Cardiac septum (tissue), 1 donor: ENCODE measurements at places on chromosomes 3 and 15. TPM values are rescaled to one million over a fixed set of nuclear protein-coding genes. Genes with fewer than 3 reads are reported as not detected.

- no peak for DNase-seq
Measured at GRCh38 chr3:110344897-110345767, 726.5 kb upstream of the NECTIN3 start.

The C3orf85 gene
- not detected for total RNA-seq

The SEMA6D gene
- total RNA-seq, result 9.9 TPM

The BFSP2 gene
- total RNA-seq, result not detected

DNA sequence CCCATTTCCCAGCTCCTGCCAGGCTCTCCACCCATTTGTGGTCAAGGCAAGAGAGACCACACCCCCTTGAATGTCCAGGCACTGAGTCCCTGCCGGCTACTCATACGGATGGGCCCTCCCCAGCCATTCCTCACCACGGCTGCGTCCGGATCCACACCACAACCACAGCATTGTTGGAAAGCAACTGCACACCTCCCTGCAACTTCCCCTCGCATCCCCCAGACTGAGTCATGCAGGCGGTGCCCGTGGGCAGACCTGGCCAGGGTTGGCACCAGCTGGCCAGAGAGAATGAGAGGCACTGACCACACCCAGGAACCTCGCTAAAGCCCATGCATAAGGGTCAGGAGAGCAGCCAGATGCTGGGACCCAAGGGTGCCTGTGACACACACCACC lies 30.5 kb downstream of the LOXL1 start:
- peak; percentile 70 for DNase-seq

- DNase-seq, result no peak
Measured at GRCh38 chr3:116078561-116078960, 366.7 kb downstream of the LSAMP start.

DNA sequence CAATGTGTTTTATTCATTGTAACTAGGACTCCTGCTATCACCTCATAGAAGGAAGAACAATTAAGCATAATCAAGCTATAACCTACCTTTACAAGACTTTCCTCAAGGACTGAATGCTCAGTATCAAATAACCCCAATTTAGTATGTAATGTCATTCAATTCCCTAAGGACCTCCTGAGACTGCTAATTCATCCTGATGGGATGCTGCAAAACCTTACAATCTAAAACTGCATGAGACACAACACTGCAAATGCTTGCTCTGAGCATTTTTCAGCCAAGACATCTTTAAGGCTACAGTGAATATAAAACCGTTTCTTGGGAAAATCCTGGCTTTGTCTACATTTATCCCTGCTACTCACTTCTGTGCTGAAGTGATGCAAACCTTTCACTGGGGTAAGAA lies 69.9 kb downstream of the RYK start:
- no peak for DNase-seq

DNA sequence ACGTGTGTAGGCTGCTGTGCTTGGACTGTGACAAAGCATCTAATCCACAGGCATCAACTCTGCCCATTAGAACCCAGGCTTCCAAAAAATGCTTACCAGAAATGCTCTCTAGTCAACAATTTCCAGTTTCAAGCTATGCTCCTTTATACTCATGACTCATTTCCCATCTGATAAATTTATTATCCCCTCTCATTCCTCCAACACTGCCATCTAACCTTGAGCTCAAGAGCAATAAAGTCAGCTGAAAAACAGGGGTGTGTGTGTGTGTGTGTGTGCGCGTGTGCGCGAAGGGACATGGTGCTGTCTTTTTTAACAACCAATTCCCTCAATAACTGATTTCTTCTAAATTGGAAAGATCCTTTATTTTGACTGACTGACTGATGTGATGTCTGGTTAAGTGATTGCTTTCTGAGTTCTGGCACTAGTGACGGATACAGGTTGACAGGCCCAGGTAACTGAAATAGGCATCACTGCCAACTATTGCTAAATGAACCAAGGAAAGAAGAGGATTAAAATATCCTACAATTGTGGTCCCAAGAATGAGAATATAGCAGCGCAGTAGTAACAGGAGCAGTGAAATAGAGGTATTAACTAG lies 405.5 kb downstream of the ZNF385D start:
- DNase-seq, result no peak

DNA sequence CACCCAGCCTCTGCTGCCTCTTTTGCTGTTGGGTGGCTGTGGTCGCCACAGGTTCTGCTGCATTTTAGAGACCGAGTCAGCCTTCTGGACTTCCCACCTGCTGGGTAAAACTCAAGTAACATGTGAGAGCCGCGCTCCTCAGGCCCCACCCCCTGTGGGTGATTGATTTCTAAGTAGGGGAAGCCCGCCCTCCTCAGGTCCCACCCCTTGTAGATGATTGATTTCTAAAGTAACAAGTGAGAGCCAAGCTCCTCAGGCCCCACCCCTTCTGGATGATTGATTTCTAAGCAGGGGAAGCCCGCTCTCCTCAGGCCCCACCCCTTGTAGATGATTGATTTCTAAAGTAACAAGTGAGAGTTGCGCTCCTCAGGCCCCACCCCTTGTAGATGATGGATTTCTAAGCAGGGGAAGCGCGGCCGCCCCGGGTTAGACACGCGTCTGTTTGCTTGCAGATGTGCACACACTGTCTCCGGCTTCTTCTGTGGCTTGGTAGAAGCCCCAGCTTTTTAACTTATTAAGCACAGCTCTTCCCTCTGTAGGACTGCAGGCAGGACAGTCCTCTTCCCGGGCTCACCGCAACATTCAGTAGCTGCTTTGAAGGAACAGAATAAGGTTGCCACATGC lies 83.4 kb downstream of the FAM43A start:
- peak; percentile 92 for DNase-seq

DNA sequence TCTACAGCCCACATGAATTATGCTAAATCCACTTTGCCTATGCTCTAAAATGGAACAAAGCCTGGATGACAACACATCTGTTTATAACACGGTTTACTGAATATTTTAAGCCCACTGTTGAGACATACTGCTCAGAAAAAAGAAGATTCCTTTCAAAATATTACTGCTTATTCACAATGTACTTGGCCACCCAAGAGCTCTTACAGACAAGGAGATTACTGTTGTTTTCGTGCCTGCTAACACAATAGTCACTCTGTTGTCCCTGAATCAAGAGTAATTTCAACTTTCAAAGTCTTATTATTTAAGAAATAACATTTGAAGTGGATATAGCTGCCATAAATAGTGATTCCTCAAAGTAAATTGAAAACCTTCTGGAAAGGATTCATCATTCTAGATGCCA lies 70.9 kb downstream of the ANKRD28 start:
- DNase-seq, result no peak

The CD200R1 gene
- 0.51 TPM for total RNA-seq

DNA sequence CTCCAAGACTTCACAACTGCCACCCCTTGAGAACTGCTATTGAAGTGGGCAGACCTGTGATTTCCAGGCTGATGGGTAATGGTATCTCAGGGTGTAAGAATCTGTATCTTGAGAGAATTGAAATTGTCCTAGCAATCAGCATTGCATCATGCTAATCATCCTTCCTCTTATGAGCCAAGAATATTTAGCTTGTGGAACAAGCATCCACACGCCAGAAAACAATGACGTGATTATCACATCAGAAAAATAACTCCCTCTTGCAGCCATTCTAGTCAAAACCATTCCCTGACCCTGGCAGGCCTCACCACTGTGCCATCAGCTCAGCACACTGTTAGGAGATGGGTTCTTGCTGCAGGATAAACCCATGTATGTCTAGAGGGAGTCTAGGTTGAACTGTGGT lies 6.7 kb downstream of the BCL2L10 start:
- DNase-seq, result no peak

DNA sequence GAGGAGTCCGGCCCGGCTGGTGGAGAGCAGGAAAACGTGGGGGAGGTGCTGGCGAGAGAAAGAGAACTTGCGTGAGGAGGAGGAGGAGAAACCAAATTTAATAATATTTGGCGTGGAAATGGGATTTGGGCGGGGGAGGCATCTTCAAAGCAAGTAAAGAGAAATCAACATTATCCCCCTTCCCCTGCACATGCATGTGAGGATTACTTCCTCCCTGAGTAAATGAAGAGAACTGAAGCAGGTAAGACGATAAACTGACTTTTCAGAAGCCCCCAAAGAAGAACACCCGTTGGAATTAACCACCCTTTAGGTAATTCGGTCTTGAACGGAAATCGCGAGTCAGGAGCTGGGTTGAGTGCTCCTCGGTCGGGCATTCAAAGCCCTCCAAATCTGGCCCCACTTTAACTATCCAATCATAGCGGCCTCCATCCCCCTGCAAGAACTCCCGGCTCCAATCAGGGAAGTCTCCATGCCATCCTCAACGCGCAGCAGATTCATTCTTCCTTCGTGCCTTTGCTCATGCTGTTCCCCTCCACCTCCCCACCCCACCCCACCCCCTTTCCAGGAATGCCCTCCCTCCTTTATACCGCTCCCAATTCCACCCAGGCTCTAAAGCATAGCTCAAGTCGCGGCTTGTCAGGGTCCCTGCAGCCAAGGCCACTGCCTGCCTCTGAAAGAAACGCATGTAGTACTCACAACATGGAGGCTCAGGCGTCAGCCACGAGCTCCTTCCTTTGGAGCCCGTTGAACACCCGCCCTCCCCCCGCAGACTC lies 545 bp upstream of the RFX7 start:
- no peak for DNase-seq

GRCh38 chr3:10440684-10441083 lies 64.7 kb downstream of the ATP2B2 start:
- DNase-seq, result no peak

- no peak for DNase-seq
Measured at GRCh38 chr15:38019066-38019465, 84.6 kb downstream of the TMCO5A start.

The CSNK1G1 gene
- total RNA-seq, result 8.3 TPM

The C3orf20 gene
- total RNA-seq, result 0.32 TPM

DNA sequence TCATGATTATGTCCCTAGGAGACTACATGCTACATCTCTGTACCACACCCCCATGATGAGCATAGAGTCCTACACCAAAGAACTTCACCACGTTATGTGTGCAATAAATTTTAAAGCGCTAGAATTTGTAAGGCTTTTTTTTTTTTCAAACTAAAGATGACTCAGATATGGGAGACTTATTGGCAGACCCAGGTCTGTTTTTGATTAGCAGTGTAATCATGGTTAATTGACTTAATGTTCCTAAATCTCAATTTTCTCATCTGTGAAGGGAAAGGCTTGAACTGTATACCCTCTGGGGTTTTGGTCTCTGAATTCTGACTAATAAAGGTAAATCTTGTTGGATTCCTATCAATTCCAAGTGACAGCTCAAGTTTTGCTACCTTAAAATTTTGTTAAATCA lies 26.4 kb downstream of the ABI3BP start:
- DNase-seq, result no peak

DNA sequence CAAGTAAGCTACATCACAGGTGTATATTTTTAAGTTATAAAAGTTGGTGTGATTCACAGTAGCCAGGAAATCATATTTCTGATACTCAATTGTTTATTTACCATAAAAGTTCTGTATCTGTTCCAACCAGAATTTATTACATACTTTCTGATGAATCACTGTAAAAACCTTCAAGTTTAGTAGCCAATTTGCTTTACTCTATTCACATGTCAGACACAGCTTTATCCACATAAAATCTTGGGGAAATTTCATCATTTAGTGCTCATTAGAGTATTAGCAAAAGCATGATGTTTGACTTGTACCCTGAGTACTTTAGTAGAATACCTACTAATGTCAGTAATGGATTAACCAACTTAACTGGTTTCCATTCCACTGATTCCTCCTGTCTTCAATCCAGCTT lies 249.8 kb downstream of the POLQ start:
- DNase-seq, result no peak

GRCh38 chr15:68373028-68373427 lies 58.9 kb downstream of the ITGA11 start:
- DNase-seq, result peak; percentile 22

The VILL gene
- total RNA-seq, result 2.6 TPM

GRCh38 chr3:61912158-61912557 lies 350.8 kb downstream of the PTPRG start:
- DNase-seq, result no peak

The MKRN2OS gene
- 0.48 TPM for total RNA-seq

DNA sequence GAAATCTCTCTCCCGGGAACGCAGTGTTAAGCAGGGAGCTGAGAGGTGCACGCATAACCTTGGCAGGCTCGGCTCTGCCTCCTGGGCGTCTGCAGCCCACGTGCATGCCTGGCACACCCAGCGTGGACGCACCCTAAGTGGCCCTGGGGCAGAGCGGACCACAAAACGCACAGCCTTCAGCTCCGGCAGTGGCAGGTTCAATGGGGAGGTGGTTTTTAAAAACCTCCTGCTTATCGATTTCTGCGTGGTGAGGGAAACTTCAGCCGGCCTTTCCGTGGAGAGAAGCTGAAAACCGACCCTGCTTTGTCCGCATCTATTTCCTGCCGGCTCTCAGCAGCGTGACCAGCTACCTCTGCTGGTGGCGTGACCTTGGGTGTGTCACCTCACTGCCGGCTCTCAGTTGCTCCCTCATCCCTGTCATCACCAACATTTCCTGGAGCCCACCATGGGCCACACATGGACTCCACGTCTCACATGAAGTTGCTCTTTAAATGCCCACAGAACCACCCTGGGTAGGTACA lies 134.8 kb upstream of the MEF2A start:
- peak; percentile 70 for DNase-seq

DNA sequence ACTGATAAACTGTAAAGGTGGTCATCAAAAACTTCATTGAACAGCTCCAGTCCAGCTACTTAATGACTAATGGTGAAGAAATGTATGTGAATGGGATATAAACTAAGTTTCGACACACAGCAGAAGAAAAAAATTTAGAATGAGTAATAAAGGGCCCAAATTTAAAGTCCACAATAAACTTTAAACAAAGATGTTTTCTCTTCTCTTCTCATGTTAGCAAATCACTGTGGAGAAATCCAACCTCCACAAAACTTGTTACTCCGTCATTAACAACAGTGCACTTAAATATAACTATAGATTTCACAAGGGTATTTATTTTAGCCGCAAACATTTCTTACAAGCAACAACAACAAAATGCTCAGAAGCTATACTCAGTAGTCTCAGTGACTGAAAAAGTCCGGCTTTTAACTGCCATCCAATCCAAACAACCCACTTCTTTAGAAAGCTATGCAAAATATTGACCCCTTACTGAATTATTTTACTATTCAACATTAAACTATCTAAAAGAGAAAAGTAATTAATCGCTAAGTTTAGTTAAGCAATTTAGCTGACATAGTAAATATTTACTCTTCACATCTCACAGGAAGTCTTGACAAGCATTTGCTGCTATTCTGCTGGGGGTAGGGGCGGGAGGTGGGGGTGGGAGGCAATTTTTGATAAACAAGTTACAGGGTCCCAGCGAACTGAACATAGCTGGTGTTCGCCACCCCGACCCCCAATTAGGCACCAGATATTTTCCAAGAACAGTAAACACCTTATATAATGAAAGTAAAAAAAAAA lies 2.4 kb downstream of the IGF2BP2 start:
- DNase-seq, result no peak

The LDHAL6B gene
- total RNA-seq, result not detected

- DNase-seq, result no peak
Measured at GRCh38 chr3:24191801-24192403, 246.8 kb downstream of the NR1D2 start.

- DNase-seq, result no peak
Measured at GRCh38 chr3:125479091-125479490, 40.9 kb downstream of the SNX4 start.

The THPO gene
- 0.48 TPM for total RNA-seq

- no peak for DNase-seq
Measured at GRCh38 chr3:32457971-32458471, 44.6 kb downstream of the CMTM6 start.
